ENCODE measurements at places on chromosomes 2 and 18.

DNA sequence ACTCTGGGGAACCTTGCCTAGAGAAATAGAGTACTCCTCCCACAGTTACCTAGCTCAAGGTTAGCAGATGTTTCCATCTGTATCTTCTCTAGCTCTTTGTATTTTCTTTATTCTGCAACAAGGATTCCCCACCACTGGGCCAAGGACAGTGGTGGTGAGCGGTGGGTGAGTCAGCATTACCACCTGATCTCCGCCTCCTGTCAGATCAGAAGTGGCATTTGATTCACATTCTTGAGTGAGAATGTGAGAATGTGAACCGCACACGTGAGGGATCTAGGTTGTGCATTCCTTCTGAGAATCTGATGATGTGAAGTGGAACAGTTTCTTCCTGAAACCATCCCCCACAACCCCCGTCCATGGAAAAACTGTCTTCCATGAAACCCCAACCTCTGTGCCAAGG lies 9.0 kb downstream of the EPB41L3 start:
- DNase-seq, result no peak

GRCh38 chr2:185990861-185991525 lies 252.4 kb downstream of the FSIP2 start:
- DNase-seq, result no peak

GRCh38 chr18:62938487-62938886 lies 223.1 kb downstream of the PHLPP1 start:
- no peak for DNase-seq

DNA sequence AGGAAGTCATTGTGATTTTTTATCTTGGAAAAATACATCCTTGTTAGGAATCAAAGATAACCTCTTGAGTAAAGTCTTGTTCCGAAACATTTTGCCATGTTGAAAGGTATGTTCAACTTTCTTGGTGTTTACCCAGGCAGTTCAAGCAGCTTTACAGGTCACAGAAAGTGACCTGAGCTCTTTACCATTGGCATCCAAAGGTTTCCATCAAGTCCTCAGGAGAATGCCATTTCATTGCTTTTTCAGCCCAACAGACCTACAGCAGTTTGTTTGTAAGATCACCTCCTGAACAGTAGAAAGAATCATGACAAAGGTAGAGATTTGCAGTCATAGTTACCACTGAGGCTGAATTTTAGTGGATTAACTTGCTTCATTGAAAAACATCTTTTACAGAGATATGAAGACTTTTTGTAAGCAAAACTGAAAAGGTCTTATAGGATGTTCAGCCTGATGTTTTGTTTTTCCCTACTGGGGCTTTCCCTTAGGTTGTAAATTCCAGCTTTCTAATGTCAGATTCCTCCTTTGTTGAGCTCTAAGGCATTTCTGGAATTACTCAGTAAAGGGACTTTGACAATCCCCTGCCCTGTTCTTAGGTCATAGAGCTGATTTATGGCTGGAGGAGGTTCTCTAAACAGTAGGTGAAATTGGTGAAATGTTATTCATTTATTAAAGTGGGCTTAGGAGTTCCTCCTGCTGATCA lies 236.8 kb upstream of the RBMS1 start:
- no peak for DNase-seq

DNA sequence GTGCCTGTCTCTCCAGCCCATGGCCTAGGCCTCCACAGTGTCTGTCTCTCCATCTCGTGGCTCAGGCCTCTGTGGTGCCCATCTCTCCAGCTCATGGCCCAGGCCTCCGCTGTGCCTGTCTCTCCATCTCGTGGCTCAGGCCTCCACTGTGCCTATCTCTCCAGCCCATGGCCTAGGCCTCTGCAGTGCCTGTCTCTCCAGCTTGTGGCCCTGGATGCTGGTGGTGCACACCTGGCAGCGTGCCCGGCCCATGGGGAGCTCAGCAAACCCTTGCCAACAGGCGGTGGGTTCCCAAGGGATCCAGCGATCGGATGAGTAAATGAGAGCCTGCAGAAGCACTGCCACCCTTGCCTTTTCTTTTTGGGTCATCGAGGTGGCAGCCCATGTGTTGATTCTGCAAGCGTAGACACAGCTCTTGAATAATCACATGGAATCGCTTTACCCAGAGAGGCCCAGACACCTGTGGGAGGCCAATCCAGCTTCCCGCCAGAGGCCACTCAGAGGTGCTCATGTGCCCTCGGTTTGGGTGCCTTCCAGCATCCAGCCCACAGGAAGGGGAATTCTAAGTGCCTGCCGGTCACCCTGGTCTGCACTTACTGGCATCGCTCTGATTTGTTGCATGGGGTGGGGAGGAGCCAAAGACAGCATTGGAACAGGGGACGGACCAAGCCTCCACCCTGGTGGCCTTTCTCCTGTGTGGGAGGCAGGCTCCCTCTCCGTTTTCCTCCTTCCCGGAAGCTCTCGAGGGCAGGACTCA lies 101.8 kb upstream of the HDAC4 start:
- no peak for DNase-seq

GRCh38 chr2:190637903-190638618 lies 10.8 kb upstream of the NAB1 start:
- no peak for DNase-seq

DNA sequence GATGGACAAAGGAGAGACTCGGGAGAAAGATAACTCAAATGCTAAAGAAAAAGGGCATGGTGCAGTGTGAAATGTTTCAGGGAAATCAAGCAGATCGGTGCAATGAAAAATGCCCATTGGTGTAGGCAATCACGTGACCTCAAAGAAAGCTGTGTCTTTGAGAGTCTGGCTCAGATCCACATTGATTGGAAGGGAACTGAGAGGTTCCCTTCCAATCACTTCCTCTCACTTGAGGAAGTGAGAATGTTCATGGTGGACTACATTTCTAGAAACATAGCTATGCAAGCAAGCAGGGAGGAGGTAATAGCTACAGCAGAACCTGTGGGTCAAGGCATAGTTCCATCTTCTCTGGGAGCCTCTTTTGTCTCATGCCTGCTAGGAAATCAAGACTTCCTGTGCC lies 187.4 kb downstream of the LPIN1 start:
- DNase-seq, result no peak

- no peak for DNase-seq
Measured at GRCh38 chr2:239697399-239698164, 296.8 kb upstream of the HDAC4 start.

DNA sequence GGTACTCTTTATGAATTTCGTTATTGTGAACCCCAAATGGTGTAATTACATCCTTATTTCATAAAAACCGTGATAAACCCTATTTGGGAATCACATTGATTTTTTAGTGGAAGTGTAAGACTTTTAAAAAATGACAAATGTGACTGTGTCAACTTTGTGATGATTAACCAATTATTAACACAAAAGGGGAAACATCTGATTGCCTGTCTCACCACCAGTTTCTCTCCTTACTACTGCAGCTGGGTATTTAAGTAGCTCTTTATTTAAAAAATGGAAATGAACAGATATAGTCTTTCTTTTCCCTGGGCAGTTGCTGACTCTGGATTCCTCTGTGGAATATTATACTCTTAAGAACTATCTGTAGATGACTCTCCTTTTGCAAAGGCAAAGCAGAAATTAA lies 11.6 kb upstream of the RPE start:
- no peak for DNase-seq

GRCh38 chr18:32368170-32368569 lies 102.5 kb downstream of the GAREM1 start:
- DNase-seq, result no peak

DNA sequence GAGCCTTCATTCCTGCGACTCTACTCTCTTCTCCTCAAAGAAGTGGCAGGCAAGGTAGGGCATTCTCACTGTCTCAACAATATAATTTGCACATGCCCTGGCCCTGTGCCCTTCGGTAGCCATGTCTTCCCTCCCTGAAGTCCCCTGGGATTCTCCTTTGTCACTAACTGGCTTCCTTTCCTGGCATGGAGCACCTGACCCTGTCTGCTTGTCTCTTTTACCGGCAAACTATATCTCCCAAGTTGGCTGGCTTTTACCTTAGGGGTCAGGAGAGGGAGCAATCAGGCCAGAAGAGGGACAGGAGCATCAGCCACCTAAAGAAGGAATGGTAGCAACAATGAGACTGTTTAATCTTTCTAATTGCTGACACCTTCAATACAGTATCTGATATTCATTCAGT lies 51.9 kb upstream of the RMDN2 start:
- DNase-seq, result no peak

DNA sequence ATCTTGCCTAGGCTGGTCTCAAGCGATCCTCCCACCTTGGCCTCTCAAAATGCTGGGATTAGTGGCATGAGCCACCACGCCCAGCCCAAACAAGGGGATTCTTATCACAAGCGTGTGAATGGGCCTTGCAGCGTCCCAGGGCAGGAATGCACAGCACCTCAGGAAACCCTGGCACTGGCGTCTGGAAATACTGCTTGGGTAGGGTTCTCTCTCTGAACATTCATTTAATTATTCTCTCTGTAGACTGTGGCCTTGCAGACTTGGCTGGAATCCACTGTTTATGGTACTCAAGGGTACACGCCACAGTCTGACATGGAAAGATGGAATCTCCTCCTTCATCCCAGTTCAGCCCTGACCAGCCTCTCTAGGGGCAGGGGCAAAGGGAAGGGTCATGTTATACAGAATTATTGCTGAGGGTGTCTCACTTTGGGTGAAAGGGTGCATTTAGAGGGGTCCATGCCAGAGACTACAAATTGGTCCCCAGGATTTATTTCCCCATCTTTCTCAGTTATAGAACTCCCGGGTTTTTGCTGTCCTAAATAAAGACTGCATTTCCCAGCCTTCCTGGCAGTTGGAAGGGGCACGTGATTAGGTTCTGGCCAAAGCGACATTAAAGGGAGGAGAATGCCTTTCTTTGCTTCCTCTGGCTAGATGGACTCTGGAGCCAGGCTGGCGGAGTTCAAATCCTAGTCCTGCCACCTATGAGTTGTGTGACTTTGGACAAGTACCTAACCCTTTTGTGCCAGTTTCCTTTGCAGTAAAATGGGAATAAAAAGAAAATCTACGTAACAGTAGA lies 147.2 kb upstream of the HAAO start:
- no peak for DNase-seq

GRCh38 chr2:31223026-31223425 lies 5.7 kb upstream of the CAPN14 start:
- DNase-seq, result no peak

DNA sequence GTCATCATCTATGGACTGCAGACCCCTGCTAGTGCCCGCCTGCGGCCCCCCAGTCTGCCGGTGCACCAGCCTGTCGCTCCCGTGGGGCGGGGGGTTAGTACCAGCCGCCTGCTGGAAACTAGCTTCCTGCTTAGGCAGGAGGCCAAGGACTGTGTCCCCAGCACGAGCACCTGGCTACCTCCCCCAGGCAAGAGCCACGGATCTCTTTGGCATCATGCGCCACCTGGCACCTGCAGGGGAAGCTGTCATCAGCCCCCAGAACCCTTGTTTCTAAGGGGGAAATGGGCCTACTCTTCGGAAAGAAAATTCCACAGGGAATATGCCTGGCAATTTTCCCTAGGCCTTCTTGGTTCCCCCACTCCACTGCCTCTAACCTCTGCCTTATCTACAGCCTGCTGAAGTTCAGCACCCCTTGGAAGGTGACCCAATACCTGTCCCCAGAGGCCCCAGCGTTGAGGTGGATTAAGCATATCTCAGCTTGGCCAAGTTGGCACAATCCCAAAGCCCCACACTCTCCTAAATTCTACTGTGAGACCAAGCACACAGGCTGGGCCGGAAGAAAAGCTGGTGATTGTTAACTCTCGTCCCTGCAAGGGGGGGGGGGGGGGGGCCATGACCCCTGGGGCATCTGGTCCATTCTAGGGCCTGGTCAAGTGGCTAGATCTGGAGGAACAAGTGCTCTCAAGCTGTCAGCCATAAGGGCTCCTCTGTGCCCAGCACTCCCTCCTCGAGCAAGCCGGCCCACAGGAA lies 62.0 kb upstream of the POMC start:
- DNase-seq, result no peak

DNA sequence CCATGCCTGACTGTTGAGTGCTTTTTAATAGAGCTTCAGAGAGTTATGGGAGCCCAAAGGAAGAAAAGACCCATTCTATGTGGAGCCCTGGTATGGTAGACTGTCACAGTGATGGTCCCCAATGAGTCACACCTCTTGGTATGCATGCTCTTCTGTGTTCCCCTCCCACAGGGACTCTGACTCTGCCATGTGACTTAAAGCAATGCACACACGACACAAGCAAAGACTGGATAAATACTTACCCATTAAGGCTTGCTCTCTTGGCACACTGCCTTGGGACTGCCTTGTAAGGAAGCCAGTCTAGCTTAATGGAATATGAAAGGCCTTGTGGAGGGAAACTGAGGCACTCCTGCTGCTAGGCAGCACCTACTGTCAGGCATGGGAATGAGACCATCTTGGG lies 16.7 kb upstream of the DTNB start:
- no peak for DNase-seq

DNA sequence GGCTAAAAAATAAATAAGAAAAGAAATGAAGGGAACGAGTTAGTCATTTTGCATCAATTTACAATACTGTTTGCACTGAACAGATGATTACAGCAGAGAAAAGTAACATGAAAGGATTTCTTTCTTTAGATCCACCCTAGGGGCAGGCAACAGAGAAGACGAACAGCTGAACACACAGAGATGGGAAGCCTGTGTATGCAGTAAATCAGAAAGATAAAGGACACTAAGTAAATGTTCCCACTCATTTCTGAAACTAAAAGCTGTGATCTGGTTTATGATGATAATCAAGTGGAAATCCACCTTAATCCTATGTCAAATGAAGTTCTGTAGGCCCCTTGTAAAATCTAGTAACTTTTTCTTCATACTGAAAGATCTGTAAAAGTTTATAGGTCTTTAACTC lies 54.2 kb downstream of the AKAIN1 start:
- DNase-seq, result no peak

DNA sequence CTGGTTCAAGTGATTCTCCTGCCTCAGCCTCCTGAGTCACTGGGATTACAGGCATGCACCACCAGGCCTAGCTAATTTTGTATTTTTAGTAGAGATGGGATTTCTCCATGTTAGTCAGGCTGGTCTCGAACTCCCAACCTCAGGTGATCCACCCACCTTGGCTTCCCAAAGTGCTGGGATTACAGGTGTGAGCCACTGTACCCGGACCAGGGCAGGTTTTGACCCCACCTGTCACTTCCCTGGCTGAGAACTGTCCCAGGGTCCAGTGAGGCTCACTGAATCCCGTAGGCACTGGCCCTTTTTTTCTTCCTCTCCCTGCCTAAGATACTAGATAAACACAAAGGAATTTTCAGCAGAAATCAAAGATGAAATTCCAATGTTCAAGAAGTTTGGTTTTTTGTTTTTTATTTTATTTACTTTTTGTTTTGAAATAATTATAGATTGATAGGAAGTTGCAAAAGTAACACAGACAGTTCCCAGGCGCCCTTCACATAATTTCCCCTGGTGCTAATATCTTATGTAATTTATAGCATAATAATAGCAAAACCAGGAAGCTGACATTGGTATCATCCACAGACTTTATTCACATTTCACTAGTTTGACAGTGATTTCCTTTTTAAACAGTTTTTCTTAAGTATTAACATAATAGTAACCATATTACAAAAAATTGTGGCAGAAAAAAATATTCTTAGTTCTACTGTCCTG lies 52.4 kb upstream of the B3GNT7 start:
- no peak for DNase-seq

- DNase-seq, result no peak
Measured at GRCh38 chr2:106299696-106300095, 105.6 kb upstream of the UXS1 start.
